ENCODE measurements at places on chromosomes 2 and 18.

DNA sequence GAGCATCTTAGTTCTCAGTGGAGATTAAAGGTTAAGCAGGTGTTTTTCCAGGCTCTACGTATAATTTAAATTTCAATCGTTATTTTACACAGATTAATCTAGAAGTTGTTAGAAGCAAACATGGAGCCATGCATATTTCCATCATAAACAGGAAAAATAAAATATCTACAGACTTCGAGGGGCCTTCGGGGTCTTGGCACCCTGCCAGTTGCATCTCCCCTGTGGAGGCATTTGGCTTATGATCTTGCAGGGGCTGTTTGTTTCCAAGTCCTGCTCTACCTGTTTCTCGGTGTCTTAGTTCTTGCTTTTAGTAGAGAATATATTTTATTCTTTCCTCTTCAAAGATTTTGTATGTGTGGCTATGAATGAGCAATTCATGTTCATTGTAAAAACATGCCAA, 67.2 kb upstream of the FAM136A start:
- DNase-seq = no peak

DNA sequence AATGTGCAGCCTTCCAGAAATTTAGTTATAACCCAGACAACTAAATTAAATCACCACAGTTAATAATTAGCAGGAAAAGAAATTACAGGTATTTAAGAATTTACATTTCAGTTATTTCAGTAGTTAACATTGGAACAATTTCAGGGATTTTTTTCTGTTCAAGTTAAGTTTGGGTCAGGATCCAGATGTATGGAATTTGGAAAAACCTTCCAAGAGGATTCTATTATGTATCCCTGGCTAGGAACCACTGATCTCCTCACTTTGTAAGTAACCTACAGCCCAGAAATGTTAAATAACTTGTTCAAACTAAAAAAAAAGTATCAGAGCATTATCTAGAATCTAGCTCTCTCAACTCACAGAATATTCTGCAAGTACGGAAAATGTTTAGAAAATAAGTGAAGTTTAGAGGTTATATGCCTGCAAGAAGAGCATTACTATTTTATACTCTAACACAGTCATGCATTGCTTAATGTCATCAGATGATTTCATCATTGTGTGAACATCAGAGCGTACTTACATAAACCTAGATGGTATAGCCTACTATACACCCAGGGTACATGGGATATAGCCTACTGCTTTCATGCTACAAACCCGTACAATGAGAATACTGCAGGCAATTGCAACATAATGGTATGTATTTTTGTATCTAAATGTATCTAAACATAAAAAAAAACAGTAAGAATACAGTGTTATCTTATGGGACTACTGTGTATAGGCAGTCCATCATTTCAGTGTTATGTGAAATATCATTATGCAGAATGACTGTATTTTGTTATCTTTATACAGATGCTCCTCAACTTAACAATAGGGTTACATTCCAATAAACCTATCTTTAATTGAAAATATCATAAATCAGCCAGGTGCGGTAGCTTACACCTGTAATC, 6.1 kb downstream of the NCKAP1 start:
- DNase-seq = peak; percentile 4

- DNase-seq = no peak
Observed at GRCh38 chr2:50995610-50996009, 36.3 kb downstream of the NRXN1 start.

DNA sequence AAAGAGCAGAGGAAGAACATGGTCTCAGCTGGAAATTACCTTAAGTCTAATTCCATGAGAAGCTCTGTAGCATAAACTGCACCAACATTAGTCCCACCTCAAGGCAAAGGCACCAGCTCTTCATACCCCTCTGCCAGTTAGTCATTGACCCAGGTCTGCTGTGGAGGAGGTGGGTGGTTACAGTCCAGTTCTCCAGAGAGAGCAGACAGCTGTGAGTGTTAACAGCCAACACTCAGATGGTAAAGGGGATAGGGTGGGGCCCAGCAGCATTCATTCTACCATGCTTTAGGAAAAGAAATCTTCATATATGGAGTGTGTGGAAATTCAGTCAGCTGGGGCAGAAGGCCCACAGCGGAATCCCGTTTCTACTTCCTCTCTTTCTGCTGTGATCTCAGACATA, 159.7 kb upstream of the FBXO11 start:
- no peak for DNase-seq

- no peak for DNase-seq
Observed at GRCh38 chr2:128789221-128789620, 470.6 kb upstream of the HS6ST1 start.

DNA sequence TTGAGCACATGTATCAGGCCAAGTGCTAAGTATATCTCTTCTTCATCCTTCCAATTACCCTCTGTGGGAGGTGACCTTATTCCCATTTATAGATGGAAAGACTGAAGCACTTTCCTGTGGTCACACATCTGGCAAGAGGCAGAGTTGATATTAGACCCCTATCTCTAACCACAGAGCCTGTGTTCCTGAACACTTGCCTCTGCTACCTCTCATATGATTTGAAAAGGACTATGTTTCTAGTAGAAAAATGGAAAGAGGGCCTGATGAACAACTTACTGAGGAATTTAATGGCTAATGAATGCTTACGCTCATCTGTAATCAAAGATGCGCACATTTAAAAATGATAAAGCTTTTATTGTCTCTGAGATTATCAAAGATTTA, 46.2 kb upstream of the DYNC2LI1 start:
- DNase-seq = no peak

- DNase-seq = no peak
Observed at GRCh38 chr2:218717262-218717661, 6.6 kb downstream of the TTLL4 start.

Measured in suppressor macrophage (primary cell).